ENCODE measurements at places on chromosomes 4 and X. TPM values are rescaled to one million over a fixed set of nuclear protein-coding genes. Genes with fewer than 3 reads are reported as not detected.

DNA sequence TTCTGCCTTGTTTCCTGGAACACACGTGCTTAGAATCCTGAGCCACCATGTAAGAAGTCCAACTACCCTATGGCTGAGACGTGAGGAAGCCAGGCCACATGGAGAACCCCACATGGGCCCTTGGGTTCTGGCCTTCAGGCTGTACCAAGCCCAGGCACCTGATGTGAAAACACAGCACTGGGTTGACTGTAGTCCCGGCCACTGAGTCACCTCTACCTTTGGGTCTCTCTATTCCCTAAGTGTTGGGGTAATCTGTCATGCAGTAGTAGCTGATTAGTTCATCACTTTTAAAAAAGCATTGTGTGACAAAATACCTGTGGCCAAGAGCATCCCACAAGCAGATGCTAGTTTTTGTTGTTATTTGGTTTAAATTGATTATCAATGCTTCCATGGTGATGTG, 24.3 kb downstream of the CFAP97 start:
- no peak for DNase-seq

DNA sequence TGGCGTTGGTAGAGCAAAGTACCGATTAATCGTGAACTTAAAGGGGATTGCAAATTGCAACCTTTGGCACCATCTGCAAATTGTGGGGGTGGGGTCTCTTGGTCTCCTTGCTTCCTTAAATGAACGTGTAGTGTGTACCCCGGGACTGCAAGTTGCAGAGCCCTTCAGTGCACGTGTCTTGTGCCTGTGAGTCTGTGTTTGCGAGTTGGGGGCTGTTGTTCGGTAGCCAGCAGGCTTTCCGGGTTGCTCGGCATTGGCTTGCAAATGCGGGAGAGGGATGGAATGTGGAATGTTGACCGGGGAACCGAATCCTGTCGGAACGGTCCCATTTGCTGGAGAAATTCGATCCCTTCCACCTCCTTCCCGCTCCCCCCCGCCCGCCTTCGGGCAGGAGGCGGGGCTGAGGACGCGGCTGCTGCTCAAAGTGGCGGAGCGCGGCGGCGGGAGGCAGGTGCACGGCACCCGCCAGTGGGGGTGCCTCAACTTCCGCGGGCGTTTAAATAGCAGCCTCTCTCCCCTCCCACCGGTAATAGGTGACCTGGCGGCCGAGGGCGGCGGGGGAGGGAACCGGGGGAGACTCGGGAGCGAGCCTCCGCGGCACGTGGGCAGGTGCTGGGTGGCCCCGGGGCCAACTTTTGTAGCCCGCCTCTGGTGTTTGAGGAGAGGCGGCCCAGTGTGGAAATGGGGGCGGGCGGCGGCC, 1.5 kb downstream of the JADE1 start:
- DNase-seq, result peak; percentile 93

GRCh38 chrX:123698979-123699520, 33.8 kb downstream of the THOC2 start:
- DNase-seq, result peak; percentile 38

- no peak for DNase-seq
Measured at GRCh38 chrX:8235026-8235425, 64.0 kb upstream of the VCX2 start.

DNA sequence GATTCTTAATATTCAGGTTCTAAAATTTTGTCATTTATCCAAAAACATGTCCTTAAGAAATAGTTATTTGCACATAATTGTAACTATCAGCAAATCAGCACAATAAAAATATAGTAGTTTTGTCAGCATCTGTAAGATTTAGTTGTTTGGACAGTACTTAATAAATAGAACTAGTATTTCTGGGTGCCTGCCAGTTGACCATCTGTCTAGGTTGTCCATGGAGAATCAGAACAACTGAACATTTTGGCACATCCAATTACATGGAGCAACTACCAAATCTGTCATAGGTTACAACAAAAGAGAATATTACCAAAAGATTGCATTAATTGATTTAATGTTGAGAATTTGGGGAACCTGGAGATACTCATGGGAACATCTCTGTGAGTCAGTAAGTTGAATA, 305.5 kb upstream of the TACR3 start:
- peak; percentile 20 for DNase-seq

- no peak for DNase-seq
Measured at GRCh38 chr4:64893205-64893604, 484.0 kb upstream of the TECRL start.

DNA sequence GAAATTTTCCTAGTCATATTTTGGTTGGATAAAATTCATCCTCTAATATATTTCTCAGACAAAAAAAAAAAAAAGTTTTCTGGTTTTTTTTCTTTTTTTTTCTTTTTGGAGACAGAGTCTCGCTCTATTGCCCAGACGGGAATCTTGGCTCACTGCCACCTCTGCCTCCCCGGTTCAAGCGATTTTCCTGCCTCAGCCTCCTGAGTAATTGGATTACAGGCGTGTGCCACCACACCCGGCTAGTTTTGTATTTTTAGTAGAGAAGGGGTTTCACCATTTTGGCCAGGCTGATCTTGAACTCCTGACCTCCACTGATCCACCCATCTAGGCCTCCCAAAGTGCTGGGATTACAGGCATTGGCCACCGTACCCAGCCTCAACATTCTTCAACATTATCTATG, 432.7 kb upstream of the PABPC4L start:
- DNase-seq, result no peak

GRCh38 chrX:124358800-124359383, 12.5 kb downstream of the SH2D1A start:
- no peak for DNase-seq

SLC6A14 gene
- polyA plus RNA-seq, result not detected

P2RY10 gene
- polyA plus RNA-seq, result 0.87 TPM

PDLIM5 gene
- polyA plus RNA-seq, result 251 TPM

HSD17B13 gene
- polyA plus RNA-seq, result 0.50 TPM

PAGE2B gene
- polyA plus RNA-seq, result 0.33 TPM

GPAT3 gene
- 10.8 TPM for polyA plus RNA-seq

TMPRSS11D gene
- polyA plus RNA-seq, result 0.92 TPM
